Stimulated activated CD8-positive, alpha-beta memory T cell treated with anti-CD3 and anti-CD28 coated beads, Interleukin-2, amount 100 ng/mL, for 1 hour (primary cell): ENCODE measurements at places on chromosomes 5 and 9.

DNA sequence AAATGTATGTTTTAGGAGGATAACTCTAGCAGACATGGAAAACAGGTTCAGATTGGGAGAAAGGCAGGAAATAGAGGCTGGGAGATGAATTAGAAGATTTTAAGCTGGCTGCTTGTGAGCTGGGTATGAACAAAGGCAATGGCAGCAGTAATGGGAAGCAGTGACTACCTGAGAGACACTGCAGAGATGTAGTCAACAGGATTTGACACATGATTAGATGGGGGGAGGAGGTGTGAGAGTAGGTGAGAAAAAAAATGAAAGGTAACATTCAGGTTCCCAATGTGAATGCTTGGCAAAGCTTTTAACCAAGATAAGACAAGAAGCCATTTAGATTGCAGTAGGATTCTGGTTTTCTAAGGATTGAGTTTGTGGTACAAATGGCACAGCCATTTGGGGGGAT is 22.8 kb upstream of the IFNE start:
- DNase-seq: no peak

GRCh38 chr5:172658961-172659501 is 18.0 kb downstream of the NEURL1B start:
- no peak for DNase-seq

DNA sequence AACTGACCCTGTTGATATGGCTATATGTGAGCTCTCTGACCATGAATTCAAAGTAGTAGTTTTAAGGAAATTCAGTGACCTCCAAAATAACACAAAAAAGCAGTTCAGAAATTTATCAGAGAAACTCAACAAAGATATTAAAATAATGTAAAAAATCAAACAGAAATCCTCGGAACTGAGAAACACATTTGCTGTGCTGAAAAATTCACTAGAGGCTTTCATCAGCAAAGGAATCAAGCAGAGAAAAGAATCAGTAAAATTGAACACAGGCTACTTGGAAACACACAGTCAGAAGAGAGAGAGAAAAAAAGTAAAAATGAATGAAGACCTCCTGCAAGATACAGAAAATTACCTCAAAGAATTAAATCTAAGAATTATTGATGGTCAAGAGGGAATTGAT is 417.2 kb downstream of the TMEM232 start:
- DNase-seq: no peak

DNA sequence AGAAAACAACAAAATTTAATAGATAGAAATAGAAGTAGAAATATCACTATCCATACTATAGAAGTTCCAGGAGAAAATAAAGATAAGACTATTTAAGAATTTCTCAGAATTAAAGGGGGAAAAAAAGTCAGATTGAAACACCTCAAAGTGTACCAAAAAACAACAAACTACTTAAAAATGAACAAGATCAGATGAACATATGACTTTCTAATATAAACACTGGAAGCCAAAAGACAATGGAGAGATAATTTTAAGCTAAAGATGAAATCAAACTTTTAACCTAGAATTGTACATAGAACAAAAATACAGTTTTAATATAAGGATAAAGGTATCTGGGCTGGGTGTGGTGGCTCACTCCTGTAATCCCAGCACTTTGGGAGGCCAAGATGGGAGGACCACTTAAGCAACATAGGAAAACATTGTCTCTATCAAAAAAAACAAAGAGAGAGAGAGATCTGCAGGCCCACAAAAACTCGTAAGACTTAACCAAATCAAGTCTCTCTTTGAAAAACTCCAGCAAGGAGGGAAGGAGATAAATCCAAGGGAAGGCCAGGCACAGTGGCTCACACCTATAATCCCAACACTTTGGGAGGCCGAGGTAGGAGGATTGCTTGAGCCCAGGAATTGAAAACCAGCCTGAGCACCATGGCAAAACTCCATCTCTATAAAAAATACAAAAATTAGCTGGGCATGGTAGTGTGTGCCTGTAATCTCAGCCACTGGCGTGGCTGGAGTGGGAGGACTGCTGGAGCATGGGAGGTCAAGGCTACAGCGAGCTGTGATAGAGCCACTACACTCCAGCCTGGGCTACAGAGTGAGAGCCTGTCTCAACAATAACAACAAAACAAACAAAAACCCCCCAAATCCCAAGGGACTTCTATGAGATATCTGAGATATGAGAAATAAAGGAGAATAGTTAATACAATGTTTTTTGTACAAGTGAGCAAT is 32.4 kb downstream of the ABHD17B start:
- DNase-seq: no peak

GRCh38 chr5:30548580-30549305 is 644.7 kb upstream of the CDH6 start:
- no peak for DNase-seq

GRCh38 chr5:172688349-172689217 is 47.5 kb downstream of the NEURL1B start:
- DNase-seq: no peak

- no peak for DNase-seq
These were observed 125.7 kb upstream of the CLINT1 start for GRCh38 chr5:157984611-157985010.

DNA sequence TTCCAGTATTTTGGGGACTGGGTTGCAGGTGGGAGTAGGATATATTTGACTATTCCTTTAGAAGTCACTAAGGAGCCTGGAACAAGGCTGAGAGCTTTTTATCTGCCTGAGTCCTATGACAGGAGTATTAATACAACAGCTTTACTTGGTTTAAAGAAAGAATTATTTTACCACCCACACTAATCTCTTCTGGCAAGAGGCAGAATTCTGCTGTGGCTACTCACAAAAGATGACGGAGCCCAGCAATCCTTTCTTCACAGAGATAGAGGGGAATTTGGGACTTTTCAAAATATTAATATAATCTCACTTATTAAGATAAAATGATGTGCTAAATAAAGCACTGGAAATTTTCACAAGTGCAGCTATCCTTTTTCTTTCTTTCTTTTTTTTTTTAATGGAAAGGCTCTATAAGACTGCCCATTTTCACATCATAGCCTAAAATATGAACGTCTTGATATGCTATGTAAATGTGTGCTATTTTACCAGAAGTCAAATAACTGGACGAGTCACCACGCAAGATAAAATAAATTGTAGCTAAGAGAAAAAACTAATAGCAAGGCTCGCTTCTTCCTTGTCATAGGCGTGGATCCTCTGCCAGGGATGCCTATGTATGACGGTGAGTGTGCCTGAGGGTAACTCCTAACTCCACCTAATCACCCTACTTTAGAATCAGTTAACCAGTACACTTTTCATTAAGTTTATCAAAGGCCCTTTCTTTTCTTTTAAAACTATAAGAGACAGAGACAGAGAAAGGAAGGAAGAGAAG is 76.3 kb downstream of the ZNF608 start:
- no peak for DNase-seq

DNA sequence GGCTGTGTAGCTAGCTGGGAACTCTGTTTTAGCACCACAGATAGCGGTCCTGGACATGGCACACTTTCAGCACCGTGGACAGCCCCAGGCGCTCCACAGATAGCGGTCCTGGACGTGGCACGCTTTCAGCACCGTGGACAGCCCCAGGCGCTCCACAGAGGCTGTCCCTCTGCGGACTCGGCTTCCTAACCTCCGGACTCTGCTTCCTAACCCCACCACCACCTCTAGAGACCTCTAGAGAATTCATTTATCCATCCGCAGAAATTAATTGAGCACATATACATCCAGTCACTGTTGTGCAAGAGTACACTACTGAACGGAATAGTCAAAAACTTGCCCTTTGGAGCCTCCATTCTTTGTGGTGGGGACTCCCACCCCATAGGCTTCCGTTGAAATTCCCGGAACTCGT is 27.4 kb downstream of the UNC5A start:
- peak; percentile 14 for DNase-seq

DNA sequence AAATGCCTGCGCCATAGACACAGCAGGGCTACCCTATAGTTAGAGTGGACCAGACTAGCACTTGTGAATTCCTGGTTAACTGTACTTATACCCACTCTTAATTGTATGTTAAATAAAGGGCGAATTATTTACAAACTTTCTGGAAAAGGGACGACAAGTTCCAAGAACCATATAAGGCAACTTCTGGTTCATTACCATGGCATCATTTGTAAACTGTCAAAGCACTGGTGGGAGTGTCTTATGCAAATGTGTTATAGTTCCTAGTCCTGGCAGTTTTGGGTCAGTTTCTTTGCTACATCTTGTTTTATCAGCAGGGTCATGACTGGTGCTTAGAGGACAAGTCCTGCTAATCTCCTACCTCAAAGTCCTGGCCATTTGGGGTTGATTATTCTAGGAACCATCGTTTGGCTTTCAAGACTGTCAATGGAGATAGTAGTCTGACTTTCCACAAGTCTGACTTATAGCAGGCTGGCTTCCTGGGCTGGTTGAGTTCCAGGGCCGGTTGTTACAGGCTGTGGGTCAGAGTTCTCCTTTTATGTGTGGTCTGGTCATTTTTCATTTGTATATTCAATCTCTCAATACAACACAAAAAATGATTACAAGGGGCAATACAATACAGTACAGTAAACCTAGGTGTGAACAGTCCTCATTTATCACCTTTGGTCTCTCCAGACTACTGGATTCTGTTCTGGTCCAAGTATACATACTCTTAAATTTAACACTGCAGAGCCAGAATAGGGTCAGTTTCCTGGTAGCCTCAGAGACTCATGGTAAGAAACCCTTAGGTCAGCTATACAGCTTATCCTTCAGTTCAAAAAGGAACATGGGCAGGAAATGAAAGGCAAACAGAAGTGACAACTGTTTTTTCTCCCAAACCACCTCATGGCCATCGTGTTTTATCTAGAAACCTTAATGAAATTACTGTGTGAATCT is 8.3 kb upstream of the CFAP95 start:
- DNase-seq: no peak

DNA sequence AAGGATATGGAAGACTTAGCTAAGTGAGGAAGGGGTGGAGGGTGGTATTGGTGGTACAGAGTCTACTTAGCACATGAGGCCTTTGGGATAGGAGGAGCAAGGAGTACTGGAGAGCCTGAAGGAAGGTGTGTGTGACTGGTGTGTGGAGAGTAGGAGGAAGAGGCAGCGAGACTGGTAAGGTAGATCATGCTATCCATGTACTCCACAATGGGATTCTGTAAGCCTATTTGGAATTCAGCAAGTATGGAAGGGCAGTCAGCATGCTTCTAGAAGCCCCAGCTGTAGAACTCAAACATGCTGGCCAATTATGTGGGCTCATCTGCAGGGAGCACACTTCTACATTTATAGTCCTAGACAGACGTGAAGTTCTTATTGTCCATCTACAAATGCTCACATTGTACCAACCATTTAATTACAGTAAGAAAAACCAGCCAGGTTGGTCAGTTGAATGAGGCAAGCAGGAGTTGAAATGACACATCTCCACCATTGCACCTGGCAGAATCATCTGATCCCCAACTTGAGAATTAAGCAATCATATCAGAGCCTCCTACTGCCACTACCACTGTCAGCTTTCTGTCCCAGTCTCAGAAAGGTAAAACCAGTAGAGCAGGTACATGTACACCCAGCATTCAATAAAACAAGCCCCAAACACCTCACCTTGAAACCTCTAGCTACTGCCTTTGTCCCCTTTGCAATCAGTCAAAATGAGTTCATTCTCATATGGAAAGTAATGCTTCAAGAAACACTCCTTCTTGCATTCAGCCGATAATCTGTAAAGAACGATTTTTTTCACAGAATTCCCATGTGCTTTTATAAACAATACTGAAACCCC is 60.9 kb upstream of the GLRX start:
- DNase-seq: no peak

DNA sequence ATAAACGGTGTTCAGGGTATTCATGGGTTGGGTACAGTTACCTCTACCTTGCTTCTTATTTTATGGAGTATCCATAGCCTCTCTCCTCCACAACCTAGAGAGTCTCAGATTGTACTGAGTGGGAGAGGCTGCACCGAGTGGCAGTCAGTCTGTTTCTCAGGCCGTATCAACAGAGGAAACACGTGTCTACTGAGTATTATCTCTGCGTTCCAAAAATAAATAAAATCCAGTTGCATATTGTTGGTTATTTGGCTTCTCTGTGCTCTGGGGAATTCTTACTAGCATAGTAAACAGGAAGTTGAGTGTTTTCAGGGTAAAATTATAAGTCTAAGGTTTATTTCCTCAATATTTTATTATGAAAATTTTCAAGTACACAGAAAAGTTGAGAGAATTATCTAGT is 231.0 kb downstream of the ARHGEF28 start:
- DNase-seq: no peak

DNA sequence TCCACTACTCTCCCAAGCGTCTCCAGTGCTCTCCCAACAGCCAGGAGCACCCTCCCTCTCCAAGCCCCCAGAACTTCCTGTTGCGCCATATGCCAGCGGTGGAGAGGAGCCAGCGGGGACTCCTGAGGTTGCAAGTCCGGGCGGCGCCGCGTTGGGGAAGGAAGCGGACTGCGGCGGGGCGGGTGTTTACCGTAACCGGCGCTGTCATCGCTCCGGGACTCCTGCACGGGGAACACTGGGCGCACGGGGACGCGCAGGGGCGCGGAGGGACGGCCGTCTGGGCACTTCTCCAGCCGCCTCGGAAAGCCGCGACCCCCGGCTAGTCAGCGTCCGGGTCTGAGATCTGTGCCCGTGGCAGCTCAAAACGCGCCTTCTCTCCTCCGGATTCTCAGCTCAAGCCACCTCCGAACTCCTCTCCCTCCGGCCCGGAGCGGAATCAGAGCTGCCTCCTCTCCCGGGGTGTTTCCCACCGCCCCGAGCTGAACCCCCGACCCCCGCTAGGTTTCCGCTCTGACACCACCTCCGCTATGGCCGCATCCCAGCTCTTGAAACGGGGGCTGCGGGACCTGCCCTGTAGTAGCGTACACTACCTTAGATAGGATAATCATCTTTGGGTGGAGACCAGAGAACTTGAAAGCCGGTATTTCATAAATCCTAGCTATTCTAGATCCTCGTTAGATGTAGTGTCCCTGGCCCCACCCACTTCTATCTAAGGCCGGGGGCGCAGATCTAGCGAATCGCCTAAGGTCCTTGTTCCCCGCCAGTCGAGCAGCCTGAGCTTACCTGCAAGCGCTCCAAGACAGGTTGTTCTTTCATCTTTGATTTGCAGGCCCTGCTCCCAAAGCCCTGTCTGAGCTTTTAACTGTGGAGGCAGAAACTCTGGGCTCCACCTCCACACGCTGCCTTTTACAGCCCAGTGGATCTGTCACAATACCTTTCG is at the start of gene TRPM6:
Gene TRPM6 (minus strand): TSS at position 881 of the 940 bp plus-strand sequence. CDS start 65 bp downstream, at position 816.
- DNase-seq: no peak

DNA sequence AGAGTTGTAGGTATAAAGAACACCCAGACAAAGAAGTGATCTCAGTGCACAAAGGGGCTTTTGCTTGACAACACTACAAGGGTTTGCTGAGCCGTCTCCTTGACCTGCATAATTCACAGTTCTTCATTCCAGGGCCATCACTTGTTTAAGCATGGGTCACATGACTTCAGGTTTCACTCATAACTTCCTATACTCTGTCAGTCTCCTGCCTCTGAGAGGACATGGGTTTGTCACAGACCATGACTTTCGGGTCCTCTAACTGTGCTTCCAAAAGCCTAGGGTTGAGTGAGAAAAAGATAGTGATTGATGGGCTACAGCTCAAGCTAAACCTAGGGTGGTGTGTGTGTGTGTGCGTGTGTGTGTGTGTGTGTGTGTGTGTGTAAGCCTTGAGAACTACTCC is 166.4 kb downstream of the CDH6 start:
- no peak for DNase-seq

- DNase-seq: no peak
These were observed 25.6 kb downstream of the ANP32B start for GRCh38 chr9:98008764-98009163.

GRCh38 chr9:37667706-37668105 is 17.0 kb downstream of the FRMPD1 start:
- no peak for DNase-seq
